Activated CD8-positive, alpha-beta memory T cell treated with anti-CD3 and anti-CD28 coated beads, Interleukin-2, amount 10 ng/mL, durations not matched to agents 7 days and 5 days (primary cell): ENCODE measurements at places on chromosomes 11 and 22.

- no peak overlapping the region for H3K4me3 ChIP-seq
- no peaks in the 10 kb centered on the region for H3K27me3 ChIP-seq
- DNase-seq: no peak
- no peaks in the 10 kb centered on the region for H3K36me3 ChIP-seq
- no peak overlapping the region for H3K27ac ChIP-seq
Measured at GRCh38 chr11:16111690-16112089, 244.7 kb downstream of the SOX6 start.

DNA sequence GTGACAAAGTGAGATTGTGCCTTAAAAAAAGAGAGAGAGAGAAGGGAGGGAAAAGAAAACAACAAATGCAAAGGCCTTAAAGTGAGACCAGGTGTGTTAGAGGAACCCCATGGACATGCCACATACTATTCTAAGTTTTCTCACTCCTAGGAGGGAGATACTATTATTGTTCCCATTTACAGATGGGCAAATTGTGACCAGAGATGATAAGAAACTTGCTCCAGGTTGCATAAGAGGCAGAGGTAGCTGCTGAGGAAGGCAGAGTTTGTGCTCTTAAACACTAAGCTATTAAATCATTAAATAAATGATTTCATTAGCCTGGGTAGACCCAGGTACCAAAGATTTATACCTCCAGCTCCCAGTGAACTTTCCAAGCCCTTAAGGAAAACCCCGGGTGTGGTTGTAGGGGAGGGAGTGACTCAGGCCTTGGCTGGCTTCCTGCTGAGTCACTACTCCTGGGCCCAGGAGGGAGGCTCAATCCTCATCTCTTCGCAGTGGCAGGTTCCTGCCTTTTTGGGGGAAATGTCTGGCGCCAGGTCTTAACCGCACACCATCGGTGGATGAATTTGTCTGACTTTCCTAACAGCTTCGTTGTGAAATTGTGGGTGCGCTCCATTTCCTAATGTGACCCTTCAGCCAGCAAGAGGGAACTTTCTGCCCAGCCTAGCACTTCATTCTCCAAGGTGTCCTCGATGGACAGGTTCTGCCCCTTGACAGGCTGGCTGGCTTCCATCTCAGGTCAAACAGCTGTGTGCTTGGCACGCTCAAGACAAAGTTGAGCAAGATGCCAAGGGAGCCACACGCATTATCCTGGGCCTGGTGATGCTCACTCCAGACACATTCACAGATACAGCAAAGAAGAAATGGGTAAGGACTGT lies 33.4 kb upstream of the PTPRJ start:
- peak overlapping the region; percentile 33 for H3K27ac ChIP-seq
- H3K4me1 ChIP-seq: peaks cover 44% of the 10 kb centered on the region
- no peak overlapping the region for H3K4me3 ChIP-seq
- peak; percentile 45 for DNase-seq
- H3K36me3 ChIP-seq: peaks cover 1% of the 10 kb centered on the region

GRCh38 chr22:22890085-22890484 lies 2.5 kb downstream of the IGLL5 start:
- no peak overlapping the region for H3K27ac ChIP-seq
- no peak overlapping the region for H3K4me3 ChIP-seq
- no peak for DNase-seq
- H3K27me3 ChIP-seq: peaks cover 63% of the 10 kb centered on the region
- no peaks in the 10 kb centered on the region for H3K36me3 ChIP-seq

GRCh38 chr11:1232021-1232882 lies 9.4 kb downstream of the MUC5B start:
- no peaks in the 10 kb centered on the region for H3K36me3 ChIP-seq
- no peak for DNase-seq
- no peaks in the 10 kb centered on the region for H3K4me1 ChIP-seq
- H3K27me3 ChIP-seq: no peaks in the 10 kb centered on the region
- H3K4me3 ChIP-seq: no peak overlapping the region

GRCh38 chr11:57764566-57764965 lies 3.0 kb downstream of the CTNND1 start:
- DNase-seq: no peak
- H3K4me3 ChIP-seq: no peak overlapping the region
- peaks cover 11% of the 10 kb centered on the region for H3K4me1 ChIP-seq
- peaks cover 8% of the 10 kb centered on the region for H3K36me3 ChIP-seq
